CMK (cell line): ENCODE measurements at places on chromosomes 2 and 18.

GRCh38 chr2:69554981-69555380 lies 88.6 kb downstream of the AAK1 start:
- DNase-seq, result no peak

GRCh38 chr2:6159606-6160005 lies 467.4 kb downstream of the SOX11 start:
- DNase-seq, result no peak

GRCh38 chr2:46267616-46268015 lies 29.6 kb upstream of the EPAS1 start:
- no peak for DNase-seq

GRCh38 chr2:197354169-197354558 lies 43.6 kb upstream of the ANKRD44 start:
- DNase-seq, result no peak

- DNase-seq, result no peak
Measured at GRCh38 chr2:105924271-105924670, 179.6 kb downstream of the NCK2 start.

DNA sequence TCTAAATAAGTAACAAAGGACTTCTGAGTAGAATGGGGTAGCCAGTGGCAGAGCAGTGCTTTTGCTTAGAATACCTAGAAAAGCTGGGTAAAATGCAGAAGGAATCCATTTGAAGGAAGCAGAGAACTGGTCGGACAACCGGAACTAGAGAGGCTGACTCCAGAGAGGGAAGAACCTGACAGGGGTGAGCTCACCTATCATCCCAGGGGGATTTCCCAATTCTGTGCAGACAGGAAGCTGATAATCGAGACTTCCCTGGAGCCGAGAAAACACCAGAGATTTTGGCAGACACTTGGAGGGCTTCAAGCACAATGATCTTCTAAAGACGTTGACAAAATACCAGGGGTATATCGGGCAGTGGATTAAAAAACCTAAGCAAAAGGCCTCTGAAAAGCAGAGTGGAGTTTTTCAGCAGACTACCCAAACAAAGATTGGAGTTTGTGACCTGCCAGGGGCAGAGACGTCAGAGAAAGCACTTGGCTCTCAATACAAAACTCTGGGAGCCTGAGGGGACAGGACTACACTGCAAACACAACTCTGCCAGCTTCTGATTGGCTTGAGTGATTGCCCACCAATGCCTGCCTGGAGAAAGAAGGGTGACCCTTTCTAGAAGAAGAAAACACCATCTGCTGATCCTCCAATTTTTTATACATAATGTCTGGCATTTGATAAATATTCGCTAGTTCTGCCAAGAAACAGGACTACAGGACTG lies 67.5 kb upstream of the TTN start:
- no peak for DNase-seq

DNA sequence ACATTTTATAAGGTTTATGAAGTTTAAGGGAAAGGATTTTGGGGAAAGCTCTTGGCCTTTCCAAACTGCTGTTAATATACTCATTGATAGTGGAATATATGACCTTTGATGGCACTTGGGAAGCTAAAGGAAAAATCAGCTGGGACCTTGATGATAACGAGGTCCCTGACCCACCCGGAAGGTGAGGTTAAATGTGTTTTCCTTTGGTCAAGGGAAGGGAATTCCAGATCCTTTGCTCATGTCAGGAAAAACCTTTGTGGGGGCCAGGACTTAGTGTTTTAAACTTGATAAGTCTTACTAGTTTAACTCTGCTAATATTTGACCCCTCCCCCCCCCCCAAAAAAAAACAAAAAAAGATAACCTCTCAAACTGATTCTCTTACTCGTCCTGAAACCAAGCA lies 50.7 kb downstream of the CRIM1 start:
- DNase-seq, result no peak
